ENCODE measurements at places on chromosomes 4 and X.

DNA sequence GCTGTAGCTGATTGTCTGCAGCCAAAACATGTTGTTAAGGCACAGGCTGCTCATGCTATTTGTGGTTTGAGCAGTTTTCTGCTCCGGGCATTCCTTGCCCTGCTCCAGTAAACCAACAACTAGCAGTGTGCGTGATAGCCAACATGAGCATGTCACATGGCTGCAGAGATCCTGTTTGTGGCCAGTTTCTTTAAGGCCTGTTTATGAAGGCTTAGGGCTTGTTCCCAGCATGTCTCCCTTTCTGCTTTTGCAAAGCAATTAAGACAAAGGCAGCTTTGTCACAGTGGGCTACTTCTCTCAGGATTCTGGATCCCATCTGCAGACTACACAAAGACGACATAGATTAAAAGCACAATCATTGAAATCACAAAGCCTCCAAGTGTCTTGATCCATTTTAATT is 160.5 kb downstream of the ZNF518B start:
- no peak for DNase-seq

DNA sequence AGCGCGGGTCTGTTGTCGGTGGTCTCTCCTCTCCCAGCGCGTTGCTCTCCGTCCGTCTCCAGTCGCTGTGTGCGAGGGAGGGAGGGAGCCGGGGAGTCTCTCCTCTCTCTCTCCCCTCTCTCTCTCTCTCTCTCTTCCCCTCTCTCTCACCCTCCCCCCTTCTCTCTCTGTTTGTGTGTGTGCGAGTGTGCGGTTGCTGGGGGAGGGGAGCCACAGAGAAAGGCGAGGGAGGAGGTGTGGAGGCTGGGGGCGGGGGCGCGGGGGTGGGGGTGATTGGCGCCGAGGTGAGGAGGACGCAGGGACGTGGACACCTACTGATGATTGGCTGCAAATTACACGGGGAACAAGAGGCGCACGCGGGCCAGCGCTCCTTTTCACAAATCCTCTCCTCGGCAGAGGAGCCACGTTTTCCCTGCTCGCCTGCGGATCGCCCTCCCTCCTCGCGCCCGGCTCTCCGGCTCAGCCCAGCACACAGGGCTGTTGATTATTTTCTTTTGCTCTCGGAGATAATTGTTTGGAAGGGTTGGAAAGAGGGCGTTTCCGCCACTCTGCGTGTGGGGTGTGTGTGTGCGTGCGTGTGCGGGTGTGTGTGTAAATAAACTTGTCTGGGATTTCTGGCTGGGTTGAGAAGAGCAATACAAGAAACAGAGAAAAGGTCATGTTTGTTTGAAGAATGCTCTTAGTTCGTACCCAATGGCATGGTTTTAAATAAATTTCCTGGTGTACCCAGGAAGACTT is at the start of gene CXXC4:
Gene CXXC4 (minus strand): TSS at position 73 of the 738 bp plus-strand sequence. CDS start 3,092 bp downstream, outside the sequence.
- DNase-seq, result no peak

DNA sequence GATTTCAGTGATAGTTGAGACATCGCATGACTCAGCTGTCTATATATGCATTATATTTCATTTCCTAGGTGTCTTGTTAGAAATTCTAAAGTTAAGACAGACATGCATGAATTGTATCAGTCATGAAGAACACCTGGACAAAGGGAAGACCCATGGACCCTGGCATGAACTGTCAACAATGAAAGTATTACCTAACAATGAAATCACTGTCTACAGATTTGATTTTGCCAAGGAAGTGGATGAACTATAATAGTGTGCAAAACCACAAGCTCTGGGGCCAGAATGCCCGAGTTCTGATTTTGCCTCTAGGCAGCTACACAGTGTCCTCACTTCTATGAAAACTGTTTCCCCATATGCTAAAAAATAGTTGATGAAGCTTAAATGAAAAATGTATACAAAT is 386.1 kb downstream of the NLGN4X start:
- DNase-seq, result no peak

DNA sequence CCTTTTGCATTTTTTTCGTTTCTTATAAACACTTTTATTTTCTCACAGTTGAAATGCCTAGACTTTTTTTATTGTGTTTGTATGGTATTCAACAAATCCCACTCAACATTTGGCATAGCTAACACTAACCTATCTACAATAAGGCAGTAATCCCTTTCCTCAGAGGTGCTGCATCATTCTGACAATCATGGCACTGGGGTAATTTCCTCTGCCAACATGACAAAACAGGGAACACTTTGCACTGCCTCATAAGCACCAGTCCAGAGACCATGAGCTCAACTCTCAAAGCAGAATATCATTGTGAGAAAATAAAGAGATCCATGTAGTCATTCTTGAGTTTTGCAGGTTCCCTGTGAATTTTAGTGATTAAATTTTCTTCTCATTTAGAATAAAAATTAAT is 183.8 kb upstream of the INTU start:
- no peak for DNase-seq

DNA sequence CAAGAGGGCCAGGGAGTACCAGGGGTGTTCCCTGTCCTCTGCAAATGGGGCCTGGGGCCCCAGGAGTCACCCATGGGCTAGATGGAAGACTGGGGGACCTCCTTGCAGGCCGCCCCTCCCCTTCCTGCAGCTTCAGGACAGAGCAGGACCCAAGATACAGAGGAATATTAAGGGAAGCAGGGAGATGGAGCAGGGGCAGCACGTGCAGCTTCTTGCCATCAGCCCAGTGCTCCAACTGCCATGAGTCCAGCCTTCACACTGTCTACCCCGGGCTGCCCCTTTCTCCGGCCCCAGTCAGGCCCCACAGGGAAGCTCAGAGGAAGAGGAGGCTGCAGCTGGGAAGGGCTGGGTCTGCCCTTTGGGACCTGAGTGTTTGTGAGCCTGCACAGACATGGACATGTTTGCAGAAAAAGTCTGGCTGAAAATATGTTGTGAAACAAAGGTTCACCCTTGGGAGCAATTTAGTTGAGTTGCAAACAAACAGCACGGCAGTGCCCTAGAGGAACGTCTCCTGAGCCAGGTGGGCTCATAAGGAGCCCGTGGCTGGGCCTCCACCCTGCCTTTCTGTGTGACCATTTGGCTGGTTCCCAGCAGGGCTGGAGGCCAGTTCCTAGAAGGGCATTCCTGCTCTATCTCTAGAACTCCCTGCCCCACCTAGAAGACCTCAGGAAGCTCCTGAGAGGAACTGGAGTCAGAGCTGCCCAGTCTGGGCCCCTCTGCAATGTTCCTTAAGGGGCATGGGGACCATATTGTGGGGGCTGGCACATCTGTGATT is 8.9 kb downstream of the FATE1 start:
- DNase-seq, result no peak

- DNase-seq, result no peak
These were observed 822 bp upstream of the SGMS2 start for GRCh38 chr4:107823870-107824349.

DNA sequence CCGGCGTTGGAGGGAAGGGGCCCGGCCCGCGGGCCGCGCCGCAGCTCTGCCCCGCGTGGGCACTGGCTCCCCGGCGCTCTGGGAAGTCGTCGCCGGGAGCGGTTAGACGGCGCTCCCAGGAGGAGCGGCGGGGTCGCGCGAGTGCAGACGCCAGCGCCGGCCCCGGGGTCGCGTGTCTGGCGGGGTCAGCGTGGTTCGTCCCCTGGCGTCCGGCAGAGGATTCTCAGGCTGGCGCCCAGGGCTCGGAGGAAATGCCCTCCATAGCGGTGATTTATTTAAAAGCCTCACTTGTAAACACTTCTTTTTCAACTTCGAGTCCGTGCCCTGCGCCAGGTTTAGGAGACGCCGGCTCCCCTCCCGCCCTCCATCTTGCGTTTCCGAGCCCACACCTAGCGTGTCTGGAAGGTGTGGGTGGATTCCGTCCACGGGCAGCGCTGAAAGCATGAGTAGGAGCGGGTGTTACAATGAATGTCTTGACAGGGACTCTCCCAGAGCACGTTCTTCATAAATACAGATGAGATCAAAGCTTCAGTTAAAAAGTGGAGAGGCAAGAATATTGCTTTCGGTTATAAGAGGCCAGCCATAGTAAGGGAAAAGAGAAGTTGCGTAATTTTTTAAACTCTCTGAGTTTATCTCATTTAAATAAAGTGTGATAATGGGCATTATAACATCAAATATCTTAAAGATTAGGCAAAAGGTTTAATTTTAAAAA is 692 bp downstream of the FAM241A start:
- DNase-seq, result peak; percentile 64

DNA sequence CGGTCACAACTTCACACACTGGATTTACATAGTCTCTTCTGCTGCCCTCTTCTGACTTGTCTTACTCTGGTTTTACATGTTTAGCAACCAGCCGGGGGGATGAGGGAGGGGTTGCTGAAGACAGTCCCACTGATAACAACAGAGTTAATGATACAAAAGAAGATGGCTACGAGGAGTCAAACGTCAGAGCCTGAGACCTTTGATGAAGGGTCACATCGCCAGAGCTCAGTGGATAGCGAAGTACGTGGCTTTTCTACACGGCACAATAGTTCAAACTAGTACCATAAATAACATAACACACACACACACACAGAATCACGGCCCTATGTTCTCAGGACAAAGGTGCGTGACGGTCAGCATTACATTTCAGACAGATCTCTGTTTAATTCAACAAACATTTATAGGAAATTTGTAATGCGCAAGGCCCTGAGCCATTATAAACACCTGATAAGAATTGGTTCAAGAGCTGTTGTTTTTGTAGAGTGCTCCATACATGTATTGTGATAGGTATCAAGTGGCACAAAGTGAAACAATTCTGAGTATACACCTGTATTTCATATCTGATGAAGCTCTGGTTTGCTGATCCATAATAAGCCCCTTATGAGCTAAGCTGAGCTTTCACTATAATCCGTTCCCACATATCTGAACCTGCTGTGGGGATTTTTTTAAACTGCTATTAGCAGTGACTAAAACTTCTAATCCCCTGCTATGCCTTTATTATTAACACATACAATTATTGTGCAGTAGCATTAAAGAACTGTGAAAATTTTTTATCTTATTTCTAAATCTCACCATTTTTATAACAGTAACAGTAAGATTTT is 100.0 kb downstream of the NR3C2 start:
- no peak for DNase-seq

GRCh38 chr4:58734030-58734674 is 1624.0 kb upstream of the IGFBP7 start:
- DNase-seq, result no peak

- DNase-seq, result no peak
These were observed 62.4 kb upstream of the CRMP1 start for GRCh38 chr4:5955201-5955821.

DNA sequence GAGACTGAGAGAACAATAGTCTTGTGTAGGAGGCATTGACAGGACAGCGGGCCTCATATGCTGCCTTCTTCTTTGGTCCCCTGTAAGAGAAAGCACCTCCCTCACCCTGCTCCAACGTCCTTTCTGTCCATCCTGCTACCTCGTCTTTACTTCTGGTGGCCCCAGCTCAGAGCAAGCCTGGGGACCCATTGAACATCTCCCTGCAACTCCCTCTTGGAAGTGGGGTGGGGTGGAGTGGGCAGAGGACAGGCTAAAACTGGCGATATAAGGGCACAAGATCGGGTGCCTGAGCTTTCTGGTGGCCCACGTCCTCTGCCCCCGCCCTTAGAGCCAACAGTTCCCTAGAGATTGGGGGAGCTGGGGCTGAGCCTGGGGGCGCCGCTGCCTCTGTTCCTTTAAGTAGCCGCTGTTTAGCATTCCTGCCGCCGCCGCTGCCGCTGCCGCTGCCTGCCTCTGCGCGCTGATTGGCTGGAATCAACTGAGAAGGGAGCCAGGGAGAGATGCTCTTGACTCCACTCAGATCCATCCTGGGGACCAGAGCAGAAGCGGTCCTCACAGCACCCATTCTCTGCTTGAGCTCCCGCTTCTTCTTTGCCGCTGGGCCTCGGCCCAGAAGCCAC is at the start of gene DLG3:
Gene DLG3 (plus strand): TSS at position 510 of the 620 bp plus-strand sequence. CDS start 367 bp downstream, outside the sequence.
- DNase-seq, result no peak

DNA sequence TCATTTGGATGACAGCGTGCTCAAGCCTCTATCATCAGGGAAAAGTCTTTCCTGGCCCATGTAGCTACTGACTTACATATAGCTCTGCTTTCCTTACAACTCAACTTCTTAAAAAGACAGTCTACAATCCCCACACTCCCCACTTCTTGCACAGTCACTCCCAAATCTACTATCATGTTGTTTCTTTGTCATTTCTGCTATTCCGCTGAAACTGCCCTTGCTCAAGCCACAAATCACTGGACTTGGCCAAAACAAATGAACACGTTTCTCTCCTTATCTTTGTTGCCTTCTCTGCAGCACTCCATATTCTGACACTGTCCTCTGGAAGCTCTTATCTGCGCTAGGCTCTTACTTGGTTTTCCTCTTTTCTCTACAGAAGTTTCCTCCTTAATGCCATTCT is 28.2 kb downstream of the GPRIN3 start:
- DNase-seq, result no peak

GRCh38 chrX:49829016-49829415 is at the start of gene PAGE4:
Gene PAGE4, plus strand, starts transcription at chrX:49829303. Its CDS starts 1,126 bp downstream, at chrX:49830429.
- DNase-seq, result no peak

- DNase-seq, result no peak
These were observed 34.5 kb upstream of the FAM9C start for GRCh38 chrX:13078739-13079444.

GRCh38 chr4:101843054-101843453 is 52.5 kb downstream of the BANK1 start:
- no peak for DNase-seq

DNA sequence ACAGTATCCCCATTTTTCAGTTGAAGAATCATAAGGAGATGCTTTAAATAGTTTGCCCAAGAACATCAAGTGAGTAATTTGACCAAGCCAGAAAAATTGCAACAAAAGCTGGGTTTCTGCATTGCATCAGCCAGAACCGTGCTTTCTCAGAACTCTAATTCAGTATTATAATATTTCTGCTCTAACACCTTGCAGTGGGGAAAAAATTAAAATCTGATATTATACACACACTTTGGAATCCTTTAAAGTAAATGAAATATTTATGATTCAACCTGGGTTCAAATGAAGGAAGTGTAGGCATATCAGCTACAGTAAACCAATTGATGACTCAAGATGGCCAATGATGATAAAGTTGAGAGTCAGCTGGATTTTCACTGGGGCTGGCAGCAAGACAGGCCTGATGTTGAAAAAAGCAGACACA is 387.6 kb upstream of the ZFP42 start:
- no peak for DNase-seq

DNA sequence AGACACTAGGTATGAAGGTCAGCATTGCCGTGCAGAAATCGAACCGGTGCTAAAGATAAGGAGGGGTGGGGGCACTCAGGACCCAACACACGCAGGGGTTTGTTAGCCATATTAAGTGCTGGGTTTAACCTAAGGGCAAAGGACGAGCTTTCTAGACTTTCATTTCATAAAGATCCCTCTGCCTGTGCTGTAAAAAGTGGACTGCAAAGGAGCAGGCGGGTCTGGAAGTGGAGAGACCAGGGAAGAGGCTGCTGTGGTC is 1.3 kb downstream of the CASP3 start:
- DNase-seq, result no peak

GRCh38 chrX:139739138-139739537 is 31.2 kb upstream of the MCF2 start:
- no peak for DNase-seq

DNA sequence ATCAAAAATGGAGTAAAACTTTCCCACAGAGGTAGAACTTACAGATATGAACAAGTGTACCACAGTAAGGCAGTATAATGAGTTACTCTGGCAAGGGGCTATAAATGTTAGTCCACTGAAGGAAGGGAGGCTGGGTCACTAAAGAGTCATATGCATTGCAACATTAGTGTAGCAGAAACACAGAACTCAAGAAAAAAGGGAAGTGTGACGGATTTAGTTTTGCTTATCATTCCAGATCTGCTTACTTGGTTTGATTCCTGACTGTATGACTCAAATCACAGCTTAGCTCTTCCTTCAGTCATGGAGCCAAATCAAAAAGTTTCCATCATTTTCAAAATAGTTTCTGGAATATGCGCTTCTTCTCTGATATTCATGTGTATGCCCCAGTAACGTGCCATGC is 148.7 kb downstream of the FSTL5 start:
- DNase-seq, result no peak
